ENCODE measurements at places on chromosomes 7 and 10. TPM values are rescaled to one million over a fixed set of nuclear protein-coding genes. Genes with fewer than 3 reads are reported as not detected.

Gene GPC2
- 14.9 TPM for polyA plus RNA-seq

- DNase-seq: no peak
Measured at GRCh38 chr7:43769281-43769680, 10.8 kb downstream of the BLVRA start.

DNA sequence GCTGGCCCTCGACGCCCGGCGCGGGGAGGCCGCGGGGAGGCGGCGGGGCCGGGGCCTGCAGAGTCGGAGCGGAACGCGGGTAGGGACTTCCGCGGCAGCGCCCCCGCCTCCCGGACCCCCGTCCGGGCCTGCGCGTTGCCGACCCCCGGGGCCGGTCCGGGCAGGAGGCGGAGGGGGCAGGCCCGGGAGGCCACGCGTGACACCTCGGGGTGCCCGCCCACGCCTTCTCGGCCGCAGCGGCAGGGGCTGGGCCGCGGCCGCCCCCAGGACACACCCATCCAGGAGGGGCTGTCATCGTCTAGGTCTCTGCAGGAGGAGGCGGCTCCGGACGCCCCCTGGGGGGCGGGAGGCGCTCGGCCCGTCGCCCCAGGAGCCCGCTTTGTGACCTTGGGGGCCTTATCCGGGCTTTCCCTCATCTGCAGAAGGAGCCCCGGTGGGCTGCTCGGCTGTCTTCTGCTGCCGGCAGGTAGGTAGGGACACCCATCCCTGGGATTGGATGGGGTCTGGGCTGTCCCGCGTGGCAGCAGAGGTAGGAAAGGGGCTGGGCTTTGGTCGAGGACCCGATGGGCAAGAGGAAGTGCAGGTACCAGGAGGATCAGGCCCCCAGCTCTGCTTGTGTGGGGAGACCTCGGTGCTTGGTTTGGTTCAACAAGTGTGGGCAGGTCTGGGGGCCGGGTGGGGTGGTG lies 569 bp downstream of the ZNF316 start:
- peak; percentile 10 for DNase-seq

DNA sequence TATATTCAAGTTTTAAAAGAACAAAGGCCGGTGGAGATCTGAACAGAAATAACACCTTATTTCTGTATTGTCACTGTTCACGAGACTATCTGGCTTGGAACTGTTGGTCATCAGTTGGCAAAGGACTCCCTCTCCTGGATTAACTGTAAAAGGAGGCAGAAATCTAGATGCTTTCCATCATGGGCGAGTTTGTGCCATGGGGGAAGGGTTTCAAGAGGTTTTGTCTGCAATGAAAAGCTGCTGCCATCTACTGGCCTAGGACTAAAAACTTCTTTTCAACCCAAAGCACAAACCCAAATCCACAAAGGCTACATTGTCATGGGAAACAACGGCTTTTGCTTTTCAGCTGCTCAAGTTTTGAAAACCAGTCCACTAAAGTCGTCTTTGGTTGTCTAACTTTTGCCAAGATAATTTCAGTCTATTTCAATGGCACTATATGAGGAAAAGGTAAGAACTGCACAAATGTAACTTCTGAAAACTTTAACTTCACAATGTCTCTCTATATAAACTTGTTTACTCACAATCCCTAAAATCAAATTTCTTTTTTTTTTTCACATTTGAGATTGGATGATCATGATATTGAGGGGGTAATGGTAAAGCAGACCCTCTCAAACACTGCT lies 196.8 kb downstream of the SKAP2 start:
- peak; percentile 85 for DNase-seq

DNA sequence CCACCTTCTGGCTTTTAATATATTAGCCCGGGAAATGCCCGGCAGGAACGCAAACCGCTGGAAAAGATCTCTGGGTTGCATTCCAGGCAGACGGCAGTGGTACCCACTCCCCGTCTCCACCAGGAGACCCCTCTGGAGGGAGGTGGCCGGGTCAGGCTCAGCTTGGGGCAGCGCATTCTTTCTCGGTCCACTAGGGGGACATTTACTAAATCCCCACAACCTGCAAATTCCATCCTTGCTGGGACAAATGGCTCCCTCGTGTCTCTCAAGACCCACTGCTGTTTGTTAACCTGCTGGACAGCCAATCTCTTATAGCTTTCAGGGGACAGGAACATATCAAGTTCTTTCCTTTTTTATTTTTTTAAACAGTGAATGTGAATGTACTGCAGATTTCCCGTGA lies 45.8 kb upstream of the CARD11 start:
- no peak for DNase-seq

DNA sequence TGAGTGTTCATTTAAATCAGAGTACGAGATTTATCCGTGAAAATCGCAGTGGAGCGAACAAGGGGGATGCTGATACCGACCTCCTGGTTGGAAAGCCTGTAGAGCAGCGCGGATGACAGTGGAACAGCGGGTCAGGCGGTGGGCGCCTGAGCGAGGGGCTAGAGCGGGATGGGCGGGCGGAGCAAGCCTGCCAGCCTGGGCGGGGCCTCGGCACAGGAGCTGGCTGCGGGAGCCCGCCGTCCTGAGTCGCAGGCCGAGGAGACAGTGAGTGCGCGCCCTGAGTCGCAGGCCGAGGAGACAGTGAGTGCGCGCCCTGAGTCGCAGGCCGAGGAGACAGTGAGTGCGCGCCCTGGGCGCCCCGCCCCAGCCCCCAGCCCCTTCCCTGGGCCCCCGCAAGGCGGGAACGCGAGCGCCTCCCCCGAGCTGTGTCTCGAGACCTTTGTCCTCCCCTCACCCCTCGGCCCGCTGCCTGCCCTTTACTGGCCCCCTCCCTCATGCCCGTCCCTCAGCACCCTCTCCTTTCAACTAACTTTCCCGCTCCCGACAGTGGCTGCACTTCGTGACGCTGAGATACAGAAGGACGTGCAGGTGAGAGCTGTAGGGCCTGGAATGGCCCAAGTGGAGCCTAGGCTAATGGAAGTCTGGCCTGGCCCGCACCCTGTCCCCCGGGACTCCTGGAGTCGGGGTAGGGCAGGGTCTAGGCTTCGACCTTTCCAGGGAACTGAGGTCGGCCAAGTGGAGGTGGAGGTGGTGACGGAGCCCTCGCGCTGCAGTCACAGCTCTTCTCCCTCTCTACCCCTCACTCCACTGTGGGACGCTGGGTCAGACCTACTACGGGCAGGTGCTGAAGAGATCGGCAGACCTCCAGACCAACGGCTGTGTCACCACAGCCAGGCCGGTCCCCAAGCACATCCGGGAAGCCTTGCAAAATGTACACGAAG lies at the start of gene AS3MT:
AS3MT (plus strand) TSS at position 213 of the 941 bp plus-strand sequence; CDS start at position 336, 123 bp downstream.
- peak; percentile 43 for DNase-seq

DNA sequence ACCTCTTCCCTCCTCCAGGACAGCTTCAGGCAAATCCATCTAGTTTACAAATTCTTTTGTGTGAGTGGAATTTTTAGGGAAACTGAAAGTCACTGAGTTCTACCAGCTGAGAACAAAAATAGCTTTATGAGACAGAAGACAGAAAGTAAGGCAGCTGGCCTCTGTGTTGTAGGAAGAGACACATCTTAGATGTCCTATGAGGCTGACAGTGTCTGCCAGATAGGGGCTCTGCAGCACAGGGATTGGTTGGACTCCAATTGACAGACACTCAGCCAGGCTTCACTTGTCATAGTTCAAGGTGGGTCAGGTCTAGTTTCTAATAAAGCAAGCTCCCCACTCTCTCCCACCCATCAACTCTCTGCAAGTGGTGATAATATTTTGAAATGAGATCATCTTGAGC lies 574.9 kb downstream of the CCSER2 start:
- no peak for DNase-seq

- DNase-seq: no peak
Measured at GRCh38 chr7:155974186-155974897, 162.1 kb upstream of the SHH start.

Gene AKAP9
- polyA plus RNA-seq: 66.0 TPM

- DNase-seq: peak; percentile 9
Measured at GRCh38 chr7:69893906-69894305, 295.6 kb downstream of the AUTS2 start.

Gene STAM
- 39.5 TPM for polyA plus RNA-seq

- DNase-seq: no peak
Measured at GRCh38 chr7:137961200-137962177, 40.4 kb downstream of the CREB3L2 start.

Gene FLNC
- polyA plus RNA-seq: 47.4 TPM

DNA sequence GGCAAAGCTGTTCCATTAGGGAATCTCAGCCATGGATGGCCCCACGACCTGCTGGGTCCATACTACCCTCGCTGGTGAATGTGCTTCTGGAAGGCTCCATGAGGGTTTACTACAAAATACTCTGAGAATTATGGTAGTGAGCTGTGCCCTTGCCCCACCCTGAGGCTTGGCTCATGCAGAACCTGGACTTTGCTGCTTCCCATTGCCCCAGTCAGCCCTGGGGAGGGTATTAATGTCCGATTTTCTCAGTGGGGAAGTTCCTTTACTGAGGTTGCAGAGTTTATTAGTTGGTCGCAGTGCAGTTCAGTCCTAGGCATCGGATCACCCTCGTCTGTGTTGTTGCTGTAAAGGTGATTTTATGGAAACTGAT lies 310.1 kb downstream of the WDR37 start:
- no peak for DNase-seq

Gene FAM24B
- 4.9 TPM for polyA plus RNA-seq

Gene POLR3A
- polyA plus RNA-seq: 17.0 TPM

DNA sequence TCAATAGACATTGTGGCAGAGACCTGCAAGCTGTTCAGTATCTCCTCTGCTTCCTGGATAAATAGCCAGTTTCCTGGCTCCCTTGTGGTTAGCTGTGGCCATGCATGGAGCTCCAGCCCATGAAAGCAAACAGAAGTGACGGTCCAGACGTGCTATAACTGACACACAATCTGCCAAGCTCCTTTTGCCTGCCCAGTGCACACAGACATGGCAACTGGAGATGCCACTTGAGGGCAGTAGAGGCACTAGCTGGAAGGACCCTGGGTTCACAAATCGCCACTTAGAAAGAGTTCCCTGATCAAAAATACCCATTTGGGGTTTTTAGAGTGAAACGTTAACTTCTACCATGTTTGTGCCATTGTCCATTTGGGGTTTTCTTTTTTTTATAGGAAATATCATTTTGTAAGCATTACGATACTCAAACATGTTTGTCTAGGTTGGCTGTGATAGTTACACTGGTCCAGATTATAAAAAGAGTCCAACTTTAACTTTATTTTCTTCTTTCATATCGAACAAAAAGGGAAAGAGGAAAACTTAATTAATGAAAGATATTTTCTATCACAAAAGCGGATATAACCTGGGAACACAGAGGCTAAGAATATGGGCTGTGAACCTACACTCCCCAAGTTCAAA lies 31.3 kb downstream of the KIN start:
- no peak for DNase-seq
